AG09319 (cell line): ENCODE measurements at places on chromosomes 7 and 10.

- DNase-seq, result no peak
These were observed 235.5 kb downstream of the ZEB1 start for GRCh38 chr10:31554556-31554955.

DNA sequence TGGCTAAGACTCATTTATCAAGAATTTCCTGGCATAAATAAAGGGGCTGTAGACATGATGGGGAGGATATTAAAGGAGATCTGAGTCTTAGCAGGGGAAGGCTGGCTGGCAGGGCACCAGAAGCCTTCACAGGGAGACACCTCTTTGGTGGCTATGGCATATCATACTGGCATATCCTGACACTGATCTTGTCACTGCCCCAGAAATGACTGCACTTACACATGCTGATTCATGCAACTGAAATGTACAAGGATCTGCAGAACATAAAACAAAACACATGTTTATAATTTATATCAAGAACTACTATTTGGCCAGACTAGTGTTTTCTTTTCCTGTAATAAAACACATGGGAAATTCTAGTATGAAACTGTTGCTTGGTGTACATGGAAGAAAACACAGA is 5.5 kb upstream of the LIPN start:
- peak; percentile 41 for DNase-seq

- no peak for DNase-seq
These were observed 631.9 kb downstream of the PARD3 start for GRCh38 chr10:34183016-34183796.

- DNase-seq, result no peak
These were observed 112.5 kb downstream of the EPC1 start for GRCh38 chr10:32234471-32234870.

- no peak for DNase-seq
These were observed at the start of gene TET1 for GRCh38 chr10:68560186-68560942. TET1 (plus strand) TSS chr10:68560337; CDS start chr10:68572339, 12,002 bp downstream.

- no peak for DNase-seq
These were observed 34.4 kb downstream of the DDC start for GRCh38 chr7:50530766-50531165.

- no peak for DNase-seq
These were observed 325.9 kb upstream of the SORCS1 start for GRCh38 chr10:107490389-107490788.

- DNase-seq, result no peak
These were observed 186.0 kb downstream of the KIF20B start for GRCh38 chr10:89887406-89887805.

DNA sequence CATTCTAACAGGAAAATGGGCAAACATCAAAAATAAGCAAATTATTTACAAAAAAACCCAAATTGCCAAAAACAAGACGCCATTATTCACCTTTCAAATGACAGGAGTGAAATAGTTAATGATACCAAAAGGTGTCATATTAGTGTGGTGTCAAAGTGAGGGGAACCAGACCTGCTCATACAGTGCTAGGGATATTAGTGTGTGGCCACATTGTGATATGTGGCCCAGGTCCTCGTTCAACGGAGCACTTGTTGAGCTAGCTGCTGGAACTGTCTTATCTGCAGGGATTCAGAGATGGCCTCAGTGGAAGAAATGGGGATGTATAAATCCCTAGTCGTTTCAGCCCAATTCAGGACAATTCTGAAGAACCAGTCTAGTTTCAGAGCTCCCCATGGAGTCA is 41.2 kb downstream of the GPR85 start:
- DNase-seq, result no peak
